ENCODE measurements at places on chromosomes 2 and 18.

DNA sequence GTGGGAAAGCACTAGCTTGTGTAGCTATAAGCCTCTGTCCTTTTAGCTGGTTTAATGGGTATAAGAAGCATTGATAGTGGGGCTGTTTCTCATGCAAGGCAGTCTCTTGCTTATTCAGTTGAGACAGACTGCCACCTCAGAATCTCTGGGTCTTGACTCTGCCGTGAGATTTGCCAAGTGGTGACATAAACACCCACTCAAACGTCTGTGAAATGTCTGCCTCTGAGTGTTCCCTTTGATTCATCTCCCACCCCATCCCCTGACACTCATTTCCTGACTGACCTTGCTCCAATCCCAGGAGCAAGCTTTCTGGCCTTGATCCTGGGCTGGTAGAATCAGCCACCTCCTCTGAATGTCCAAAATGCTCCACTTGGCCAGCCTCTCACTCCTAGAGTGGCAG is 141.9 kb upstream of the RBMS1 start:
- no peak for DNase-seq

GRCh38 chr2:186714611-186715010 is 20.8 kb downstream of the FAM171B start:
- DNase-seq: no peak

GRCh38 chr18:48942554-48943261 is 8.1 kb downstream of the SMAD7 start:
- DNase-seq: no peak

DNA sequence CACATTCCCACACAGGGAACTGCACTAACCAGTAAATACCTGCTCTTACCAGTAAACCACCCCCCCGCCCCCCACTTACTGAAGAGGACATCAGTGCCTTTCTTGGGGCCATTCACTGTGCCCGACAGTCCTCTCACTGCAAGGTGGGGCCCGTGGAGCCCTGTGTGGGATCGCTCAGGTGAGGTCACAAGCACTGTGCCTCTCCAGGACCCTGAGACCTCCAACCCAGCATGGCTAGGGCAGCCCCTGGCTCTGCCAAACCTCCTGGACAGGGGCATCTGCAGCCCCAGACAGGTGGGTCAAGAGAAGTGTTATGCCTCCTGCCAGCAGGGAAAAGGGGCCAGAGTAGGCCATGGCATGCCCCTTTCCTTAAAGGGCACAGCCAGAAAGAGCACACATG is 6.7 kb upstream of the NEURL3 start:
- no peak for DNase-seq

DNA sequence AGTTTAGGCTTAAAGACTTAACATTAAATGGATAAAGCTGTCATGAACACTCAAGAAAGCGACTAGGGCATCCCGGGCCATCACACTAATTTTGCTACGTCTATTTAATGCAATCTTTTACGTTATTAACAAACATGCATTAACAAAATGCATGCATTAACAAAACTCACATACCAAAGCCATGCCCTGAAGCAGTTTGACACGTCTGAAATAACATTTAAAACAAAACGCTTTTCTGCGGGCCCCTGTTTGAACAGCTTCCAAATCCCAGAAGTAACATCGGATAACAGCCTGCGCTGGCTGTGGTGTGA is 458 bp downstream of the B4GALT6 start:
- no peak for DNase-seq

- no peak for DNase-seq
These were observed 24.1 kb downstream of the MAL start for GRCh38 chr2:95049683-95049955.

GRCh38 chr2:190582736-190583506 is 48.4 kb upstream of the NEMP2 start:
- DNase-seq: no peak

DNA sequence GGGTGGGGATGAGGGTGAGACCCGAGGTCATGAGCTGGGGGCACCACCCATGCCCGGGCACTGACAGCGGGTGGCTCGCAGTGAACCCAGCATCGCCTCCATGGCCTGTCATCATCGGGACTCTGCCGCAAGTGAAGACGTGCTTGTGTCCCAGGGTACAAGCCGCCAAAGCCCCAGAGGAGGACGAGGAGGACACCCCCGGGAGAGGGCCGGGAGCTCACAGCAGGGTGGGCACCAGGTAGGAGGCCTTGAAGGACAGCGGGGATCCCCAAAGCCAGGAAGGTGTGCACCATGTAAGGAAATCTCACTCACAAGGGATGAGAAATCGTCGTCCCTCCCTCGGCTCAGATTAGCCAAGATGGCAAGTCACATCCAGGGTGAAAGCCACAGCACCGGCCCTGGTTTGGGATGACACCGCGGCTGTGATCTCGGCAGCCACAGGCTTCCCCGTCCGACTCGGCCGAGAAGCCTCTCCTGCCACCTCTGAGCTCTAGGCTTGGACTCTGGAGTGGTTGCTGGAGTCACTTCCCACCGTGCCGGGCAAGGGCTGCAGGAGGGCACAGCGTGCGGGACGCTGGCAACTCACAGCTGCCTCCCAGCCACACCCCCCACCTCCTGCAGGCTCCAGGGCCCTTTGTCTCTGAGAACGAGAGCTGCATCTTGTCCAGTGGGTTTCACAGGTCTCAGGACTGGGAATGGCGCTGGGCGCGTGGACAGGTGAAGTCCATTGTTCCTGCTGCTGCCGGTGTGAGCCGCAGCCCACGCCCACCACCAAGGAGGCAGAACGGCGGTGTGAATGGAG is 81.6 kb upstream of the CTDP1 start:
- no peak for DNase-seq
